Retina (tissue), 1 donor: ENCODE measurements at places on chromosomes 11 and 22.

DNA sequence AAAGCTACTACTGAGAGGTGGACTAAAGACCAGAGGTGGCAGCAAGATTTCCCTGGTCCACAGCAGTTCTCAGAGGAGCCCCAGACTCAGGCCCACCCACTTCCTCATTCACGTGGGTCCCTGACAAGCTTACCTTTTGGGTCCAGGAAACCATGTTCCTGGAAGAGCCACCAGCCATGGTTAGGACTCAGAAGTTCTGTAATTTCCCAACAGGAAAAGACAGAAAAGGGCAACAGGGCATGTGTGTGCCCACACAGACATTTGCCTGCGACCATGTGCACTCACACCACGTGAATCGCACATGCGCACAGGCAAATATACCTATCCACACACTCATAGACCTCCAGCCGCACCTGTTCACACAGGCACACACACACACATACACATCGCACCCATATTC lies 42.9 kb downstream of the LRRC32 start:
- DNase-seq: no peak

DNA sequence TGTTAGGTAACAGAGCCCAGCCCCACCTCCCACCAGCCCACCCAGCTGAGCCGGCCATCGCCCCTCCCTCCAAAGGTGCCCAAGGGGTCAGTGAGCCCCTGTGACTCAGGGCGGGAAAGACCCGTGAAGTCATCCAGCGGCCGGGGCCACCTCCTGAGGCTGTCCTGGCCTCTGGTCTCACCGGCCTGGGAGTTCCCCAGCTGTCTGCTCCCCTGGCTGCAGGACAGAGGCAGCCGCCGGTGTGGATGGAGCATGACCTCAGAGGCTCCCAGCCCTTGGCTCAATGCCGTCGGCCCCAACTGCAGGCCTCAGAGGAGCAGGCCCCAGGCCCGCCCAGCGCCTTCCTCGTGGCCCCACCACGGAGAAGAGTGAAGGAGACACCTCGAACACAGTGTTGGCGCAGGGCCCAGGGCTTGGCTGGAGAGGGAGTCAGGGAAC lies 28.7 kb downstream of the RPL3 start:
- DNase-seq: no peak

DNA sequence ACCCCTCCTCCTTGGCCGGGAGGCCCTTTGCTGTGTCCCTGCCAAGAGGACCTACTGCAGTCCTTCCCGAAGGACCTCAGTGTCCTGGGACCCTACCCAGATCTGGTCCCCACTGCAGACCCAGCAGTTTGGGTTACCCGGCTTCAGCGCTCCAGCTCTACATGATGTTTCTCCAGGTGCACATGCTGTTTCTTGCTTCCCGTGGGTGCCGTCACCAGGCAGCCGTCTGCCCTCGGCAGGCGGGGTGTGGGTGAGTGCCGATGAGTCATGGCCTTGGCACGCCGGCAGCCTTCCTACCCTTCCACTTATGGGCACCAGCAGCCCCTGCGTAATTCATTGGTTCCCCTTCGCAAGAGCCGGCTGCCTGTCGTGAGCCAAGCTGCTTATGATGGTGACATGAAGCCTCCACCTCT lies 101.8 kb downstream of the BCR start:
- no peak for DNase-seq

DNA sequence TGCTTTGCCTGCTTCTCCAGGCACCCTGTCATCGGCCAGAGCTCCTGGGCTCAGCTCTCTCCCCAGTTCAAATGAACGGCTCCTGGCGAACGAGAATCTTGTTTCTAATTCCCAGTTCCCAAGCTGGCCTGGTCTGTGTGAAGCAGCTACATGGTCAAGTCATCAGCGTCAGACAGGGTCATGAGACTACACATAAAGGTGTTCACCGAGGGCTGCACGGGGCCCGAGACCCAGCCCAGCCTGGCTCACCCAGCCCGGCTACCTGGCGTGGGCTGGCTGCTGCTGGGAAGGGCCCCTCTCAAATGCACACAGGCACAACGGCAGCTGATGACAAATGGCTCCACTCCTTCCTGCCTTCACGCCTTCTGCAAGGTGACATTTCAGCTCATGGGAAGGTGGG lies 14.6 kb upstream of the CELSR1 start:
- DNase-seq: no peak

DNA sequence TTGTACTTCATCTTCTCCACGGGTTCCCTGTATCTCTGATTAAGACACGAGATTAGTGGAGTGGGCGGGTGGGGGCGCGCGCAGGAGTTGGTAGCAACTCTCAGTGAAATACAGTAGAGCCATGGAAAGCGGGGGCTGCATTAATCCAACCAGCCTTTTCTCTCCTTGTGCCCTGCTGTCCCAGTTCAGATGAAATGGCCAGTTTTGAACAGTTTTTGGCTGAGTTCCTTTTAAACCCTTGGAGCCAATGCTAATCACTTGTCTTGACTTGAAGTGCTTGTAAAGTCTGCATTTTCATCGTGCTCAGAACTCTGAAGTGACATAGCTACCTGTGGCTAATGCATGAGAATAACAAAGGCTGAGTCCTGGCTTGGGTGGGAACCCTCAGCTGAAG lies 734 bp upstream of the TMEM123 start:
- no peak for DNase-seq

DNA sequence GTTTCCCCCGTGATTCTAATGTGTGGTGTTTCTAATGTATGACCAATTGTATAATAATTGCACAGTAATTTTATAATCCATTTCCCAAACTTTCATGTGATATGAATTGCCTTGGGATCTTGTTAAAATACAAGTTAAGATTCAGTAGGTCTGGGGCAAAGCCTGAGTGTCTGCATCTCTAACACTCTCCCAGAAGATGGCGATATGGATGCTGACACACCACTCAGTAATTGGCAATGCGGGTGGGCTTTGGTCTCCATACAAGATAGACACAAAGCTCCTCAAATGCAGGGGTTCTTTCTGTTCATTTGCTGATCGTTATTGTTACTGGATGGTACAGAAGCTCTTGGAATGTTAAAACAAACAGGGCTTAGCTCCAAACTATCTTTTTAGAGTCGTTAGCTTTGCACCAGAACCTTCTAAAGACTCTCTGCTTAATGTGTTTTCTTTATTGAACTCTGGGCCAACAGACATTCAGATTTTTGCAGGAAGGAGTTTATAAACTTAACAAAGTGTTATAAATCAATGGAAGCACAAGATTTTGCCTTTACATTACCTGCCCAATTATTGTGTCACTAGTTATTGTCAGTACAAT lies 45.4 kb upstream of the ANO3 start:
- peak; percentile 58 for DNase-seq

DNA sequence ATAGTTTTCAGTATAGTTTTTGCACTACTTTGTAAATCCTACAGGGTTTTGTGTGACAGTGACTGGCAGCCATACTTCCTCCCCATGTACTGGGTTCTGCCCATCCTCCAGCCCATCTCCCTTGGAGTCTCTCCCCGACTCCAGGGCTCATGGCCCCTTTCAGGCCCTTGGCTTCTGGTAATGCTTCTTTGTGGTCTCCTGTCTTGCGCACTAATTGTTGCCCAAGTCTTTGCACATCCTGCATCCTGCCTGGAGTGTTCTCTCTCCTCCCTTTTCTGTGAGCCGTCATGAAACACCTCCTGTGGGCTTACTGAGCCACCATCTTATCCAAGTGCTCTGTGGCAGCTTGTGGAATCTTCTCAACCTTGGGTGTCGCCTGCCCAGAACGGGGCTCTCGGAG lies 11.4 kb upstream of the KCNQ1OT1 start:
- no peak for DNase-seq

DNA sequence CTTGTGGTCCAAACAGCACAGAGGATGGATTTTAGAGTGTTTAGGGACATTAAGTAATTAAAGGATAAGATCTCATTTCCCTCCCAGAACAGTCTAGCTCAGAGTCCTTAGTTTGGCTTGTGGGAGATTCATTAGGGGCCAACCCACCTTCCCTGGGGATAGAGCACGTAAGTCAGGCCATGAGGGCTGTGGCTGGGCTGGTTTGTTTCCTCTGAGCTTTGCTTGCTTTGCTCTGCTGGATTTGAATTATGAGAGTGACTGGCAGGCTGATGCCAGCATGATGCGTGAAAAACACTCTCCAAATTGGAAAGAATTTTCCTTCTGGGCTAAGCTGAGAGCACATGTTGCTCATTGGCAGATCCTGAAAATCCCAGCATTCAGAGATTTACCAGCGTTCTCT lies 84.7 kb upstream of the HEPHL1 start:
- DNase-seq: no peak

DNA sequence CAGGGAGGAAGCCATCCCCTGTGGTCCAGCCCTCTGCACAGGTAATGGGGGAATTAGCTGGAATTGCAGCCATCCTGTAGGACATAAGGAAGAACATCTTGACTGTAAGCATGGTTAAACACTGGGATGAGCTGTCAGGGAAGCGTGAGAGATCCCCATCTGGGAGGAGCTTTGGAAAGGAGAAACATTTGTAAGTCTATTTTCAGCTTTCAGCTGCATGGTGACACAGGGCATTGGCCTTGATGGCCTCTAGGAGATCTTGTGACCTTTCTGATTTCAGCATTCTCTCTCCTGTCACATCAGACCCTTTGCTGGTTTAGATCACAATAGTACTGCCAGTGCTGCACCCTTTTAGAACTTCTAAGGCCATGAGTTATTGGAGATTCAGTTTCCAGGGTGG lies 47.1 kb downstream of the BCR start:
- no peak for DNase-seq

DNA sequence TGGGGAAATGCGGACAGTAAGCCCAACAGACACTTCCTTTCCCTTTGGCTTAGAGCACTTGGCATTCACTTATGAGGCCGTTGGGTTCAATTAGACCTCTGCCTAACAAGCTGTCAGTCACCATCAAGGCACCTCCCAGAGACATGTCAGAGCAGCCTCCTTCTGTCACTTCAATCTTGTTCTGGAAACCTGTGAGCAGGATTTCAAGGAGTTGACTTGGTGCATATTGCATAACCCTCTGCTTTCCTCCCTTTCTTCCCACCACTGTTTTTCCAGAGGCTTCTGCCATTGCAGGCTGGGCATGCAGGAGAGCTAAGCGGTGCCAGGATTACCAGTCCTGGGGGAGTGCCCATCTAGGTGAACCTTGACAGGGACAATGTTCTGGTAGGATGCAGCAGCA lies 484.2 kb upstream of the LRRC4C start:
- DNase-seq: peak; percentile 68

DNA sequence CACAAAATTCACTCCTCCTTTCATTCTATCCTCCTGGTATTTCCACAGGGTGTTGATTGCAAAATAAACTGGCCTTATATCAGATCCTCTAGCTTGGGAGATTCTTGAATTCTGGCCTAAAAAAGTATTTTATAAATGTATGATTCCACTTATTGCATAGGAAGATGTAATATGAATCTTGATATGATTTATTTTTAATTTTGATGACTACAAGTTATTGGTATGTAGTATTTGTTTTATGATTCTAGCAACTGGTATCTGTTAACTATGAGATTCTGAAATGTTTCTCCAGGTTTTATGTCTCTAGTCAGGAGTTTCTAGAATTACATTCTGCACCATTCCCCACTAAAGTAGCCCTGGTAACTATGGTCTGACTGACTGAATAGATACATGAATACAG lies 373.9 kb upstream of the C11orf87 start:
- DNase-seq: no peak

GRCh38 chr11:11482730-11483129 lies 129.7 kb upstream of the CSNK2A3 start:
- DNase-seq: no peak

DNA sequence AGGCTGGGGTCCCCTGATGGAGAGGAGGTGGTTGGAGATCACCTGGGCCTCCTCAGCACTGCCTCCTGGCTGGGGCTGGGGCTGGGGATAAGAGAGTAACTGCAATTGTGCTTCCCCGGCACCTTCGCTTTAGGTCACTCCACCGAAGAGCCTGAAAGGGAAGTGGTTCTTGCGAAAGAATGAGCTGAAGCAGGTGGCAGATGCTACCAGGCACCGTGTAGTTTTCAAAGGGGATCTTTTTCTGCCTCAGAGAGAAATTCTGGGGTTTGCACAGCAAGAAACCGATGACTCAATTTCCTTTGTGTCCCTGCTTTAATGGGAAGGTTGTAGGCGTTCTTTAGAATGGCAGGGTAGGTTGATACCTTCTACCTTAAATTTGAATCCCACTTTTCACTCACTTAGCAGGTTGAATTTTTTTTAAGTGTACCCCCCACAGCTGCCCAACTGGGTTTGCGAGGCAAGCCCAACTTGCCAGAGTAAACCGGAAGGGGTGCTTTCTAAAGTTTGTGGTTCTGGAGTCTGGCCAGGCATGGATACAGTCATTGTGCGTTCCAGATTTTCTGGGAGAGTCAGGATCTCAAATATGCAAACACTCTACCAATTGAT lies 5.3 kb downstream of the CD44 start:
- no peak for DNase-seq
